Activated CD4-positive, alpha-beta T cell treated with anti-CD3 and anti-CD28 coated beads for 1 hour (primary cell): ENCODE measurements at places on chromosomes 6 and 20.

DNA sequence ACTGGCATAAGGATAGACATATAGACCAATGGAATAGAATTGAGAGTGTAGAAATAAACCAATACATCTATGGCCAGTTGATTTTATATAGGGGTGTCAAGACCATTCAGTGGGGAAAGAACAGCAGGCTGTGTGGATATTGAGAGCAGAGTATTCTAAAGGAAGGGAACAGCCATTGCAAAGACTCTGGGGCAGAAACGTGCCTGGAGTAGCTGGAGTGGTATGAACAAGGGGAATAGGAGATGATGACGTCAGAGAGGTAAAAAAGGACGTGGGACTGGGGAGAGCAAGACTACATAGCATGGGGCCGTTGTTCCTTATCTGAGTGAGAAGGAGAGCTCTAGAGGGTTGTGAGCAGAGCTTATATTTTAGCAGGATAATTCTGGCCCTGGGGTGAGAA is 85.2 kb downstream of the TOX2 start:
- no peak for DNase-seq

GRCh38 chr6:154399097-154399496 is 42.5 kb upstream of the IPCEF1 start:
- DNase-seq: no peak

DNA sequence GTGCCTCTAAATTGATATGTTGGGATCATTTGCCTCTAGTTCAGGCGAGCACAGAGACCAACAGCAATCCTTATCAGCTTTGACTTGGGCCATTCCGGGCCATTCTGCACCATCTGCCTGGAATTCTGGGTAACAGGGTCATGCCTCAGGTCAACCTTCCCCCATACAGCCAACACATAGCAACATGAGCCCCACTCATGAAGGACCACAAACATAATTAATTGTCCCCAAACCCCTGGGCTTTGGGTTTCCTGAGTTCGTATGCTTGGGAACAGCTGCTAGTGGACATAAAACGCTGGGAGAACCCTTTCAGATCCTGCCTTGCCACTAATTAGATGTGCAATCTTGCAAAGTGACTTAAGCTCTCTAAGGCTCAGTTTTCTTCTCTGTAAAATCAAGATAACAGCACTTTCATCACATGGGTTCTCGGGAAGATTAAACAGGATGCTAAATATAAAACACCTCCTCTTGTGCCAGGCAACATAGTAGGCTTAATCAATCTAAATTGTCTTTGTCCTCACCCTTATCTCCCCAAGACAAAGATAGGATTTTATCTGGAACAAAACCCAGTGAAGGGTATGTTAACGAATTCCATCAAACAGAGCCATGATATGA is 426.5 kb downstream of the CD83 start:
- no peak for DNase-seq

GRCh38 chr6:109852713-109853112 is 125.4 kb upstream of the GPR6 start:
- no peak for DNase-seq

GRCh38 chr6:51531623-51532022 is 555.8 kb downstream of the PKHD1 start:
- DNase-seq: no peak

- DNase-seq: no peak
These were observed 4.9 kb upstream of the DLL1 start for GRCh38 chr6:170295510-170296422.

DNA sequence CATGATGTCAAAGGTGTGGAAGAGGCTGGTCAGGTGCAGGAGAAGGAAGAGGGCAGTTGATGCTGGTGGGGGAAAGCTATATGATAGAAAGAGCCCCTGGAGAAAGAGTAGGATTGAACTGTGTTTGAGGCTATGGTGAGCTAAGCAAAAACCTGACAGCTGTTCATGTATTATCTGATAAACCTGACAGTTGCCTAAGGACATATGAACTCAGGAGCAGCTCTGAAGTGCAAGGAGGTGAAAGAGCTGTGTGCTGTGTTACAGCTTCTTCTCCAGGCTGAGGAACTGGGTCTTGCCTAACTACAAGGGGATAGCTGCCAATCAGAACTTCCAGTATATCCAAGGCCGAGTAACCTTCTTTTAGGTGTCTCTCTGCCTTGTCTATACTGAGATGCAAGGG is 81.8 kb downstream of the LCA5 start:
- DNase-seq: no peak

DNA sequence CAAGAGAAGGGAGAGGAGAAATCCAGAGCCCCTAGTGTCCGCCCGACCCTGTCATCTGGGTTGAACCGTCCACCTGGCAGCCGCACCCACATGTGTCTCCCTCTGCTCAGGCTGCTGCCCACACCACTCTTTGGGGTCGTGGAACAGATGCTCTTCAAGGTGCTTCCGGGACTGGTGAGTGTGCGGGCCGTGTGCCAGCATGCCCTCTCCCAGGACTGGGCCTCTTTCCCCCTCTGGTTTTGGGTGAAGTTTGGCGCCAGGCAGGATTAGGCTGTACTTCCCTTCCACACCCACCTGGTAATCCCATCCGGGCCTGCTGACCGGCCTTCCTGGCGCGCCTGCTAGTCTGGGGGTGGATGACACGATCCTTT is 7.9 kb downstream of the BPIFB3 start:
- no peak for DNase-seq

DNA sequence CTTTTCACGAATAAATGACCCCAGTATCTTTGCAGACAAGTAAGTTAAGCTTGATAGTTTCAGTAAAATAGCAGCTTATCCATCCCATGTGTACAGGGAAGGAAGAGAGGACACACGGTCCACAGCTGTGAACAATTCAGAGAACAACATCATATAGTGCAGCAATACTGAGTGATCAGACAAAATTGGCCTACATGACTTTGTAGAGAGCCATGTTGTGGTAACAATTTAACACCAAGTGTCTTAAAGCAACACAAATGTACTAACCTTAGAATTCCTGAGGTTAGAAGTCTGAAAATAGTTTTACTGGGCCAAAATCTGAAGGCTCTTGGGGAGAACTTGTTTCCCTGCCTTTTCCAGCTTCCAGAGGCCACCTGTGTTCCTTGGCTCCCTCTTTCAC is 12.5 kb downstream of the FAM184A start:
- DNase-seq: no peak

- no peak for DNase-seq
These were observed 7.6 kb downstream of the GLO1 start for GRCh38 chr6:38695227-38695900.

GRCh38 chr6:128432394-128432793 is 88.0 kb downstream of the PTPRK start:
- DNase-seq: no peak

DNA sequence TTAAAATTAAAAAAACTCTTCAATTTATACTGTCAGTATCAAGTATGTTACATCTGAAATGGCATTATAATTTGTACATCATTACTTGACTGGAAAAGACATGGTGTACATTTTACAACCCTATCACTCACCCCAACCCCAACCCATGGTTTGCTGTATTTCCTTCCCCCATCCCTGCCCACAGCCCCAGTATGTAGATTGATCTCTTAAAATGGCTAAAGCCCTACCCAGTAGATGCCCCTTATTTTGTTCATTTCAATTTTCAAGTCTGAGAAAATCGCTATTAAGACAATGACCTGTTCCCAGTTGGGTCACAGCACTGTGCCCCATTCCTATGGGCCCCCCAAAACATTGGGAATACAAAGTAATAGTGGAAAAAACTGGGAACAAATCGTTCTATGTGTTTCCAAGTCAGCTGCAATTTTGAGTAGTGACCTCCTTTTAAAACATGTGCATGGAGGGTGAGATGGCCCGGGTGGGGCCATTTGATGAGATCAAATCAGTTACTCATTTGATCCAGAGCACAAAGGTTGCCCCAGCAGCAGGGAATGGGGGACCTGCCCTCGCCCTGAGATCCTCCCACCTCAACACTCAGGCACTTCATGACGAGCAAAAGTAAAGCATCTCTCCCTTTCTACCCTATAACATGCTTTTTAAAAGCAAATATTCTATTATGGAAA is 13.3 kb downstream of the EZR start:
- no peak for DNase-seq

DNA sequence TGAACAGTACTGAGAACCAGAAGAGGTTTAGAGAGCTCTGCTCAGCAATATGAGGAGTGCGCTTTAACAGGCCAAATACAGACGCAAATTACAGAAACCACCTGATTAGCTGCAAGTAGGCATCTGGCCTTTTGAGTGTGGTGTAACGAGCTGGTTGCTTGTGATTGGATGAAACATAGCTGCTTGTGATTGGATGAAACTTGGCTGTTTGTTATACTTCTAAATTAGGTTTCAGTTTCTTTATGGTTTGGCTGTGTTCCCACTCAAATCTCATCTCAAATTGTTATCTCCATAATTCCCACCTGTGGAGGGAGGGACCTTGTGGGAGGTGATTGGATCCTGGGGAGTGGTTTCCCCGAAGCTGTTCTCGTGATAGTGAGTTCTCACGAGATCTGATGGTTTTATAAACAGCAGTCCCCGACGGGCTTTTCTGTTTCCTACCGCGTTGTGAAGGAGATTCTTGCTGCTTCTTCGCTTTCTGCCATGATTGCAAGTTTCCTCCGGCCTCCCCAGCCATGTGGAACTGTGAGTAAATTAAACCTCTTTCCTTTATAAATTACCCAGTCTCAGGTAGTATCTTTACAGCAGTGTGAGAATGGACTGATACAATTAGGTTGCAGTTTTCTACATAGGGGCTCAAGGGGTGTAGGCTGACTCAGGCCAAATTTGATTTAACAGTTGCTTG is 655.9 kb upstream of the MAN1A1 start:
- no peak for DNase-seq

DNA sequence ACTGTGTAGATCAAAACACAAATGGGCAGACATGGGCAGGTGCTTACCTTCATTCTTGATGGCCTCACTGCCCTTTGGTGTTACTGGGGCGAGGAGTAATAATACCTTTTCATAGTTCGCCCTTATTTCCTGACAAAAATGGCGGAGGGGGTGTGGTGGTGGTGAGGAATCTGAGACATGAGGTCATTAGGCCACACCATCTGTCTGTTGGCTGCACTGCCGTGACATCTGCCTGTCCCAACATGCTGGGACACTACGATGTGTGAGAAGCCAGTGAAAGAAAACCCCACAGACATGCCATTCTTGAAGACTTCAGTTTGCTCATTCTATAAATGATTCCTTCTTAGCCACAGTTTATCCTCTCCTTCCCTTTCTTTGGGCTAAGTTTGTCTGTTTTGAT is 13.4 kb upstream of the MAPRE1 start:
- no peak for DNase-seq

DNA sequence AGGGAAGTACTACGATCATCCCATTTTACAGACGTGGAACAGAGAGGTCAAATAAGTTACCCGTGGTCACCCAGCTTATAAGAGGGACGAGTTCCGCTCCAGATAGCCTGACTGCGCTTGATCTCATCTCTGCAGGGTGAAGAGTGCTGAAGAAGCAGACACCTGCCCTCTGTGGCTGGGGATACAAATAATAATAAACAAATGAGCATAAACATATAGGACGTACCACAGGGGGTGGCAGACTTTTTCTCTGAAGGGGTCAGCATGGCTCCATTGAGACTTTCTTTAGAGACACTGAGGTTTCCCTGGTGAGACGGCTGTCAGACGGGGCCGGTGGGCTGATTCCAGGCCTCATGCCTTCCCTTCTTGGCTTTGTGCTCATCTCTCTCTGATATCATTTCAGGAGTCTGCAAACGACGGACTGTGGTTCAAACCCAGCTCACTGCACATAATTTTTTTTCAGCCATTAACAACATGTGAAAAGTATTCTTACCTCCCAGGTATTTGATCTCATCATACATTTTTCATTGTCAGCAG is 47.1 kb downstream of the IRF4 start:
- no peak for DNase-seq

DNA sequence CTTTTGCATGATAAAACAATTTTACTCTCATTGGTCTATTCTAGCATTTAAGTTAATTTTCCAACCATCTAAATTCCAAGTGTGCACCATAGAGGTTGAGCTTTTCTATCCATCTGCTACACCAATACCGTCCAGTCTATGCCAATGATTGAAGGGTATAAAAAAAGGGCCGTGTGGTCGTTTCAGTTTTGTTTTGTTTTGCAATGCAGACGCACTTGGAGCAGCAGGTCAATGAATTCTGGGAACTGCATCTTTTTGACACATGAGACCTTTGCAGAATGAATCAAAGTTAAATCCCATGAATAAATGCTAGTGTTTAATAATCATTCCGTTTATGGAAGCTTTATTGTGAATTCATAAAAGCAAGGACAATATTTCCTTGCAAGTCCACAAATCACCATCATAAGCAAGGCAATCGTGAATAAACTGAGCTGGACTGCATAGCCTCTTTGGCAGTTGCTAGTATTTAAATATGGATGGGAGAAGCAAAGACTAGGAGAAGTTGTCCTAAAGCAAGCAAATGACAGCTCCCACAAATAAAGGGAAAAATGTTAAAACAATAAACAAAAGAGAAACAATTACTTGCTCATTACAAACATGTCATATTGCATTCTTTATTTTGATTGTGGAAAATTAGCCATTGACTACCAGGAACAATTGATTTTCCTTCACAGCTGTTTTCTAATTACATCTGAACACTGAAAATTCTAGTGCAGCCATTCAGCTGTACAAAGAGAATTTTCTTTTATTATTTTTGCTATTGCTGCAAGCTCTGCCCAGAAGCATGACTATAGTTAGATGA is 649.7 kb upstream of the GJE1 start:
- no peak for DNase-seq

DNA sequence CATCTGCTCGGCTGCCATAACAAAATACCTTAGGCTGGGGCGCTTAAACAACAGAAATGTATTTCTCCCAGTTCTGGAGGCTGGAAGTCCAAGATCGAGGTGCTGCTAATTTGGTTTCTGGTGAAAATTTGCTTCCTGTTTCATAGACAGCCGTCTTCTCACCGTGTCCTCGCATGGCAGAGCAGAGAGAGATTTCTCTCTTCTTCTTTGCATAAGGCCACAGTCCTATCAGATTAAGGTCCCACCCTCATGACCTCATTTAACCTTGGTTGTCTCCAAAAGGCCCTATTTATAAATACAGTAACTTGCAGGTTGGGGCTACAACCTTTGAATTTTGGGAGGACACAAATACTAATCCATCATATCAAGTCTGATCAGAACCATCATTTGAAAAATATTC is 544.3 kb downstream of the KIF16B start:
- DNase-seq: no peak

- DNase-seq: no peak
These were observed 33.7 kb upstream of the SUMO4 start for GRCh38 chr6:149366267-149366921.

DNA sequence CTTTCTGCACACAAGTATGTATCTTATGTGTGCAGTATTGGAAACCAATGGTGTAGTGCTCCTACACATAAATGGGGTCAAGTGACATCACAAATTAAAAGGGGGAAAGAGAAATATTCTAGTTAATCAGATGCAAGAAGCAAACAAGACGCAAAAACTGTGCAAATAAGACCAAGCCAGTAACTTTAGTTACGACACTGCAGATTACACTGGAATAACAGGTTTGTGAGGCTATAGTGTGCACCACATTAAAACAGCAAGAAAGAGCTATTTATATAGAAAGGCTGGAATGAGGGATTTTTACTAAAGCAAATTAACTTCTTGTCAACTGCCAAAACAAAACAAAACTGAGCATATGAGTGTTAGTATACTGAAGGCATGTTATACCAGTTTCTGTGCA is 45.8 kb downstream of the NR2E1 start:
- DNase-seq: no peak

GRCh38 chr20:50708845-50709635 is 17.7 kb upstream of the RIPOR3 start:
- no peak for DNase-seq

GRCh38 chr6:45398075-45398813 is 20.5 kb upstream of the SUPT3H start:
- DNase-seq: no peak
